ENCODE measurements at places on chromosomes 3 and 15.
A peak's percentile ranks its signal among the peaks of the same experiment; 100 is the strongest.

DNA sequence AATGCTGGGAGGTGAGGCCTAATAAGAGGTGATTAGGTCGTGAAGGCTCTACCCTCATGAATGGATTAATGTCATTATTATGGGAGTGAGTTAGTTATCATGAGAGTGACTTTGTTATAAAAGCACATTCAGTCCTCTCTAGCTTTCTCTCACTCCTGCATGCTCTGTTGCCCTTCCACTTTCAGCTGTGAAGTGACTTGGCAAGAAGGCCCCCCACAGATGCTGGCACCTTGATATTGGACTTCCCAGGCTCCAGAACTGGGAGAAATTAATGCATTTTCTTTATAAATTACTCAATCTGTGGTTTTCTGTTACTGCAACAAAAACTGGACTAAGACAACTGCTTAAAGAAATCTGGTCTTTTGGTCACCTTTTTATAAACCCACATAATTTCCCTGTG lies 144.3 kb downstream of the FBN1 start:
- H3K4me3 ChIP-seq, result no peak overlapping the region
- no peak for DNase-seq
- no peaks in the 10 kb centered on the region for H3K4me1 ChIP-seq
- no peaks in the 10 kb centered on the region for H3K36me3 ChIP-seq

DNA sequence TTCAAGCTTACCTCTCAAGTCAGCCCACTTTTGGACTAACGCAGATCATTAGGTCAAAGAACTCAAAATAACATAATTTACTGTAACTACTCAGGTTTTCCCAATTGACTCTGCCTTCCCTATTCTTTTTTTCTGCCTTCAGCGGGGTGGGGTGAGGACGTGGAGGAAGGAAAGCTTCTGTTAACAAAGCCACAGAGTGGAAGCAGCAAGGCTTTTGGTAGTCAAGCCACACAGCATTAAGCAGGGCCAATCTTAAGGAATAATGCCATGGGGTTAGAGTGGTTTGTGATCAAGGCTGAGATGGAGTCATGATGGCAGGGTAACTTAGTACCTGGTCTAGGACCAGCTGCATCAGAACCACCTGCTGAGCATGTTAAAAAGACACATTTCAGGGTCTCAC lies 277.5 kb downstream of the TIGIT start:
- no peak for DNase-seq
- H3K36me3 ChIP-seq, result no peaks in the 10 kb centered on the region
- H3K4me3 ChIP-seq, result no peak overlapping the region
- no peak overlapping the region for H3K27ac ChIP-seq

GRCh38 chr3:43747641-43748040 lies 56.9 kb downstream of the ABHD5 start:
- H3K36me3 ChIP-seq, result no peaks in the 10 kb centered on the region
- H3K27ac ChIP-seq, result no peak overlapping the region
- H3K4me3 ChIP-seq, result no peak overlapping the region
- no peak for DNase-seq

DNA sequence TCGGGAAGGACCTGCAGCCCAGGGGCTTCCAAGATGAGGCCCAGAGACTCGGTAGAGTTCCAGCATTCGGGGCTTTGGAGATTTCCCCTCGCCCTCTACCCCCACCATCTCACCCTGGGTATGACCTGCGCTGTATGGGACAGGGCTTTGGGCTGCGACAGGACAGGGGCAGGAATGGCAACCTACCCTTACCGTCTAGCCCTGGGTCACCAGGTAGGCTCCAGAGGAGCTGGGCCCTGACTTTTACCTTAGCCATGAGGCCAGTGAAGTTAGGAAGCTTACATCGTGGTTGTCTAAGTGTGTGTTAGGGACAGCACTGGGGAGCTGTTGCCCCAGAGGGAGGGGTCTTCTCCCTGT lies 683 bp downstream of the PPM1M start:
- peaks cover 27% of the 10 kb centered on the region for H3K36me3 ChIP-seq
- no peaks in the 10 kb centered on the region for H3K27me3 ChIP-seq
- H3K4me1 ChIP-seq, result peaks cover 77% of the 10 kb centered on the region
- no peak for DNase-seq
- H3K27ac ChIP-seq, result peak overlapping the region; percentile 91

DNA sequence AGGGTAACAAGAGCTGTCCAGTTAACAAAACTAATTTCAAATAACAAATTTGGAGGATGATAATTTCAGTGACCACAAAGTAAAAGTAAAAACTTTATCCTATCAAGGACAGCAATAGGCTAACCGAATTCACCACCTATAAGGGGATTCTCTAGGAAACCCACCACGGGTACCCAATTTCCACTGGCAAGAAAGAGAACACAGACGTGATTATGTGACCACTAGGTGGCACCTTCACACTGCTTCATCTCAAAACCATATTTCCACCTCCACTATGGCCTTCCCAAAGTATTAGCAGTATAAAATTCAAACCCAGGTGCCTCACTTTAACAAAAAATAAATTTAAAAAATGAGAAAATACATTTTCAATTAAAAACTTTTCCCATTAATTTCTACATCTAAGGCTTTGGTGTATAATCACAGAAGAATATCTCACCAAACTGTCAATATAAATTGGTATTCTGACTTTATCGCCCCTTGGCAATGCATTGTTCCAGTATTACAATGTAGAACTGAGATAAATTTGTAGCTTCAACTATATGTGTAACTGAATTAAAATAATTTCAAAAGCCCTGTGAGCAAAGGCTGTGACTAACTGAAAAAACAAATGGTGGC lies 96.5 kb downstream of the FSIP1 start:
- no peaks in the 10 kb centered on the region for H3K36me3 ChIP-seq
- H3K27ac ChIP-seq, result no peak overlapping the region

DNA sequence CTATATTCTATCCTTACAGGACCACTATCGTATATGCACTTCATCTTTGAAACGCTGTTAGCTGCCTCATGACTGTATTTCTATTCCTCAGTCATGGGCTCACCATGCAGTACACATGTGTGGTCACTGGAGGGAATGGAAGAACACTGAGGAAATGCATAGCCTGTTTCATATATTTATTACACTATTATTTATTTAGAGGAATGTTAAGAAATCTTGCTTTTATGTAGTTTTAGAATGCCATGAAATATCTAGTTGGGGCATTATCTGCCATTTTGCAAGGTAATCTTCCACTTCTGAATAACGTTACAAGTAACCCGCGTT lies 155.7 kb downstream of the IGF1R start:
- H3K4me3 ChIP-seq, result no peak overlapping the region
- no peaks in the 10 kb centered on the region for H3K36me3 ChIP-seq
- H3K4me1 ChIP-seq, result peaks cover 20% of the 10 kb centered on the region
- no peaks in the 10 kb centered on the region for H3K27me3 ChIP-seq

GRCh38 chr15:51494411-51495314 lies 127.9 kb downstream of the DMXL2 start:
- no peaks in the 10 kb centered on the region for H3K4me1 ChIP-seq
- H3K36me3 ChIP-seq, result no peaks in the 10 kb centered on the region
- no peak for DNase-seq

DNA sequence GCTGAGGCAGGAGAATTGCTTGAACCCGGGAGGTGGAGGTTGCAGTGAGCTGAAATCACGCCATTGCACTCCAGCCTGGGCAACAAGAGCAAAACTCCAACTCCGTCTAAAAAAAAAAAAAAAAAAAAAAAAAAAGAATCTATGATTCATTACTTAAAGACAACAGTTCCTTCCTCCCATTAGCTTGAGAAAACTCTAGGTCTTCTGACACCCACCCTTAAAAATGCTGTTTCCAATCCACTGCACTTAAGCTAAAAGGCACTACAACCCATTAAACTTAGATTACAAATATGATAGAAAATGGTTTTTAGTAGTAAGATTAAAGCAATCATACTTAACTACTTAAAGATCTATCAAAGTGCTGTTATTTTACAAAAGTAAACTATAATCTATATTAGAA lies 40.0 kb upstream of the BHLHE40 start:
- H3K27ac ChIP-seq, result no peak overlapping the region
- no peak for DNase-seq
- H3K4me3 ChIP-seq, result no peak overlapping the region
- H3K27me3 ChIP-seq, result no peaks in the 10 kb centered on the region

GRCh38 chr3:129690406-129690805 lies 83.9 kb upstream of the PLXND1 start:
- no peaks in the 10 kb centered on the region for H3K36me3 ChIP-seq
- H3K4me3 ChIP-seq, result no peak overlapping the region
- H3K27me3 ChIP-seq, result no peaks in the 10 kb centered on the region

GRCh38 chr3:114362815-114363214 lies 69.0 kb downstream of the TIGIT start:
- H3K4me1 ChIP-seq, result no peaks in the 10 kb centered on the region
- H3K27me3 ChIP-seq, result no peaks in the 10 kb centered on the region
- H3K36me3 ChIP-seq, result no peaks in the 10 kb centered on the region
- no peak for DNase-seq
- no peak overlapping the region for H3K27ac ChIP-seq

DNA sequence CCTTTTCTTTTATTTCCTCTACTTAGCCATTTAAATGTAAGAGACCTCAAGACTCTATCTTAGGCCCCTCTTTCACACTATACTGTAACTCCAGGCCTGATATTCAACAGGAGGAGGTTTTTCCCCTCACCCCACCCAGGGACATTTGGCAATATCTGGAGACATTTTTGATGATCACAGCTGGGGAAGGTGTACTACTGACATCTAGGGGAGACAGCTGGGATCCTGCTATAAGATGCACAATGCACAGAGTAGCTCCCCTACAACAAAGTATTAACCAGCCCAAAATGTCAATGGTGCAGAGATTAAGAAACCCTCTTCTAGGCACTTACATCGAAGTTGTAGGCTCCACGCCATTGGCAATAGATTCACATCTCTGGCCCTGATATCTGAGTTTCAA lies 517.5 kb upstream of the UBE2E2 start:
- H3K4me3 ChIP-seq, result no peak overlapping the region
- no peak for DNase-seq
- H3K36me3 ChIP-seq, result no peaks in the 10 kb centered on the region
- H3K4me1 ChIP-seq, result no peaks in the 10 kb centered on the region
- H3K27ac ChIP-seq, result no peak overlapping the region
- no peaks in the 10 kb centered on the region for H3K27me3 ChIP-seq

DNA sequence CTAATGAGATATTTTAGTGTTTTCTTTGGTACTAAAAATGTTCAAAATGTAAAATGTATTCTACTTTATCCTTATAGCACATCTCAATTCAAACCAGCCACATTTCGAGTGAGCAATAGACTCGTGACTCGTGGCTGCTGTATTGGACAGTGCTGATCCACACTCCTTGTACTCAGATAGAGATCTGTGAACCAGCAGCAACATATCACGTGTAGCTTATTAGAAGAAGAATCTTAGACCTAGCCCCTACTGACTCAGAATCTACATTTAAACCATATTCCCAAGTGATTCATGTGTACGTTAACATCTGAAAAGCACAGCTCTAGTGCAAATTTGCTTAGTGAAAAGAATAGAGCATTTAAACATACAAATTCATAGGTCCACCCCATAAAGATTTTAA lies 130.9 kb downstream of the IL1RAP start:
- H3K36me3 ChIP-seq, result peaks cover 3% of the 10 kb centered on the region
- DNase-seq, result no peak
- no peak overlapping the region for H3K4me3 ChIP-seq
- no peak overlapping the region for H3K27ac ChIP-seq

DNA sequence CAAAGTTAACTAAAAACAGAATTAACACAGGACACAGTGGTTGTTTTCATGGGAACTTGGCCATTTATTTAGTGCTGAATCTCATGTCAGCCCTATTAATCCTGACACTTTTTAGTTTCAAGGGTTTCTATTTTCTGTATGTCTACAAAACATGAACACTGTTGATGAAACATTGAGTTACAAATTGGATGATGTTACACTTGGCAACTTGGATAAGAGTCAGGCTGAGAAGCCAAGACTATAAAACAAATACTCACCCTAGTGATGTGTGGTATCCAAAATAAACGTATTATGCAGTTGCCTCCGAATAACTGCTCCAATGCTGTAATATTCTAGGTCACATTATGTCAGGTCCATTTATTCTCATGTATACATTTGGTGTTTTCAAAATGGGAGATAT lies 349.6 kb downstream of the ZIC1 start:
- H3K27me3 ChIP-seq, result no peaks in the 10 kb centered on the region
- no peak overlapping the region for H3K4me3 ChIP-seq
- H3K36me3 ChIP-seq, result no peaks in the 10 kb centered on the region
- DNase-seq, result no peak
- no peaks in the 10 kb centered on the region for H3K4me1 ChIP-seq

- no peak for DNase-seq
- H3K27me3 ChIP-seq, result no peaks in the 10 kb centered on the region
- H3K36me3 ChIP-seq, result no peaks in the 10 kb centered on the region
- no peak overlapping the region for H3K4me3 ChIP-seq
- H3K4me1 ChIP-seq, result no peaks in the 10 kb centered on the region
Observed at GRCh38 chr3:126895178-126896066, 87.5 kb upstream of the PLXNA1 start.

DNA sequence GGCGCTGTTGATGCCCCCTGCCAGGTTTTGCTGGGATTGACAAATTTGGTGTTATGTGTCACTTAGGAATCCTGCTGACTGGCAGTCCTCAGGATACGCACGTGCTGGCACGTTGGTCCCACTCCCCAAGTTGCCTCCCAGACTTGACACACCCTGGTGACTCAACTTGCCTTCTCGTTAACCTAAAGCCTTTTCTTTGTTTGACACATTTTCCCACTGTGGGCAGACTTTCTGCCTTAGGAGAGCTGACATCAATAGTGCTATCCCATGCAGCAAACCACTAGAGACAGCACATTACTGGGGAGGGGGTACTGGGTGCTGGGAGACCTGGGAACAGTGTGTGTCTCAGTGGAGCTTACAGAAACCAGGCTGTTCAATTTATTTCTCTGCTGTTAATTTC lies 104.3 kb downstream of the OXNAD1 start:
- H3K27ac ChIP-seq, result no peak overlapping the region
- no peak for DNase-seq
- no peak overlapping the region for H3K4me3 ChIP-seq

GRCh38 chr3:152941859-152942258 lies 106.9 kb downstream of the P2RY1 start:
- H3K4me1 ChIP-seq, result no peaks in the 10 kb centered on the region
- no peak overlapping the region for H3K4me3 ChIP-seq
- no peak overlapping the region for H3K27ac ChIP-seq
- no peaks in the 10 kb centered on the region for H3K36me3 ChIP-seq

DNA sequence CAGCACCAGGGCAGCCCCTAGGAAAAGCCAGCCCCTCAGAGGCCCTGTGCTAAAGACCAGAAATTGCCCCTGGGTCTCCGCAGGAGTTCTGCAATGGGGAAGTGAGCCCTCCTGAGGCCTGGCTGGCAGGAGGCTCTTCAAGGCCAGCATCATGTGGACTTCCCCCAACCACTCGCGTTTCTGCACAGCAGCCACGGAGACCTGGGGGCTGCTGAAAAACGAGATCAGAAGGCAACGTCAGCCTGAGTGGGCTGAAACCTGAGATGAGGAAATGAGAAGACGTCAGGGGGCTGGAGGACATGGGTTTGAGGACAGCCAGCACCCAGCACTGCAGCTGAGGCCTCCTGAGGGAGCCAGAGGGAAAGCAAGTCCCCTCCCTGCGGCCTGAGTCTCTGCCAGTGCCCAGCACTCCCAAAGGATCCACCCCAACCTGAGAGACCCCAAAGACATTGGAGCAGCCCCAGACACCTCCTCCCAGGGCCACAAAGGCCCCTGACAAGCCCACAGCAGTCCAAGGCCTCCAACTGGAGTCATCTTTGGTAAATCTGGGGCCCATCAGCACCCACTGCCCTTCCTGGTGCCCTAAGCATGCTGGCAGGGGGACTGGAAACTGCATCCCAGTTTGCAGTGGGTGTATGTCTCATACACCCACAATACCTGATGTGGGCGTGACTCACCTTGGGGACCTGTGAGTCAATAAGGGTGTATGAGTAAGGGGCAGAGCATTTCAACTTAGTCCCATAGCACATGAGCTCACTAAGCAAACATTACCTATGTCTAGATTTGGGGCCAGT lies 29.2 kb upstream of the CYP11A1 start:
- H3K4me3 ChIP-seq, result no peak overlapping the region
- peaks cover 21% of the 10 kb centered on the region for H3K4me1 ChIP-seq
- H3K27ac ChIP-seq, result no peak overlapping the region
- no peaks in the 10 kb centered on the region for H3K36me3 ChIP-seq
- DNase-seq, result peak; percentile 68
- H3K27me3 ChIP-seq, result no peaks in the 10 kb centered on the region

Measured in naive thymus-derived CD4-positive, alpha-beta T cell (primary cell).